Right ventricle myocardium superior (tissue), 1 donor: ENCODE measurements at places on chromosomes 4 and X.

- DNase-seq = no peak
These were observed 155.2 kb upstream of the SPIN4 start for GRCh38 chrX:63506320-63506719.

DNA sequence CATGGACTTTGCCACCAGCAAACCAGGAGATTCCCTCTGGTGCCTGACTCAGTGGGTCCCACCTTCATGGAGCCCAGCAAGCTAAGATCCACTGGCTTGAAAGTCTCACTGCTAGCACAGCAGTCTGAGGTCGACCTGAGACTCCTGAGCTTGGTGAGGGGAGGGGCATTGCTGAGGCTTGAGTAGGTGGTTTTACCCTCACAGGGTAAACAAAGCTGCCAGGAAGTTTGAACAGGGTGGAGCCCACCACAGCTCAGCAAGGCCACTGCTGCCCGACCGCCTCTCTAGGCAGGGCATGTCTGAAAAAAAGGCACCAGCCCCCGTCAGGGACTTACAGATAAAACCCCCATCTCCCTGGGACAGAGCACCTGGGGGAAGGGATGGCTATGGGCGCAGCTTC is 28.1 kb downstream of the FAM9A start:
- DNase-seq = no peak

- no peak for DNase-seq
These were observed 10.5 kb downstream of the SEPTIN11 start for GRCh38 chr4:76960014-76960413.

DNA sequence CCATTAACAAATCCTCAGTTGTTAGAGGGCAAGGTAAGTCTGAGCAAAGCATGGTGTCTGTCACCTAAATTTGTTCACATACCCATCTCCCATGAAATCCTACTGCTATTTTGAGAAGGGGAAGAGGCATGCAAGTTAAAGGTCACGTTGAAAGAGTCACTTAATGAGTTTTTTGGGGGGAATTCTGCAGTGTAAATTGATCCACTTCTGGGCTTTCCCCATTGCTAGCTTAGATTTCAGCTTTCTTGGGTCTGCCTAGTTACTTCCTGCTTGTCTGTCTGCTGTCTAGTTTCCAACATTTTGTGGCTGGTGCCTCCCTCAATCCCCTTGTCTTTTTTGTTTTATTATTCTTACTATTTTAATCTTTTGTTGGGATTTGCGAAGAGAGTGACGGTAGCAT is 32.0 kb downstream of the CEP135 start:
- no peak for DNase-seq

- no peak for DNase-seq
These were observed 3.5 kb downstream of the EMD start for GRCh38 chrX:154382483-154383069.

DNA sequence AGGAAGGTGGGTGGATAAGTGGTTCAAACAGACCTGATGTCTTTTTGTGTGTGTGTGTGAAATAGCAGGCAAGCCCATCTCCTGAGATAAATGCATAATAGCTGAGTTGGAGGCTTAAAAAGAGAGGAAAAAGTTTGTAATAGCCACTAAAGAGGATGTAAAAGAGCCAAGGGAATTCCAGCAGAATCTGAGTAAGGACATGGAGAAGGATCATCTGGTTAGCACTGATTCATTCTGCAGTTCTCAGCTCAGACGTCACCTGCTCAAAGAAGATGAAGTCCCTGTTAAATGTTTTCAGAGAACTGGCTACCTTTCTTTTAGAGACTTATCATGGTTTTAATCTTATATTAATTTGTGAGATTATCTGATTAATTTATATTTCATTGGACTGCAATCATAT is 21.0 kb upstream of the IL13RA2 start:
- no peak for DNase-seq

DNA sequence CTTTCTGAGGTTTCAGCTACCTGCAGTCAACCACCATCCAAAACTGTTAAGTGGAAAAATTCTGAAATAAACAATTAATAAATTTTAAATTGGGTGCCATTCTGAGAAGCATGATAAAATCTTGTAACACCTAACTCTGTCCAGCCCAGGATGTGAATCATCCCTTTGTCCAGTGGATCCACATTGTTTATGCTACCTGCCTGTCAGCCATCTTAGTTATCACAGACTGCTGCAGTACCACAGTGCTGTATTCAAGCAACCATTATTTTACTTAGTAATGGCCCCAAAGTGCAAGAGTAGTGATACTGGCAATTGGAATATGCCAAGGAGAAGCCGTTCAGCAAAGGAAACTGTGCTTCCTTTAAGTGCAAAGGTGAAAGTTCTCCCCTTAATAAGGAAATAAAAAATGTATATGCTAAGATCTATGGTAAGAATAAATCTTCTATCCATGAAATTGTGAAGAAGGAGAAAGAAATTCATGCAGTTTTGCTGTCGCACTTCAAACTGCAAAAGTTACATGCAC is 20.6 kb downstream of the CAMK2D start:
- no peak for DNase-seq

- no peak for DNase-seq
These were observed 313.1 kb upstream of the TACR3 start for GRCh38 chr4:104032896-104033295.

DNA sequence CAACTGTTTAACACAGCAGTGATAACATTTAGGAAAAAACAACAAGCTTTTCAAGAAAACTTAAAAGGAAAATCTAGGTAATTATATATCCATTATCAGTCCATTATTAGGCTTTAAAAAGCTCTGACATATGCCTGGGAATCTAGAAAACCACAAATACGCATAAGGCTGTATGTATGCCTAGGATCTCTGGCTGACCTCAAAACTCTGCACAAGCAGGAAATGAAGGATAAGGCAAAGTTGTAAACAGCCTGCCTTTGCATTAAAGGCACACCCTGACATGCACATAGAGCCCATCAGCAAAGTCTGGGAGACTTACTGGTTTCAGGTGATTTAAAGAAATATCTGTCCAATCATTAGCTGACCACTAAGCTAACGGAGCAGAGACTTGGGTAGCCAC is 14.0 kb downstream of the TIMP1 start:
- DNase-seq = no peak

DNA sequence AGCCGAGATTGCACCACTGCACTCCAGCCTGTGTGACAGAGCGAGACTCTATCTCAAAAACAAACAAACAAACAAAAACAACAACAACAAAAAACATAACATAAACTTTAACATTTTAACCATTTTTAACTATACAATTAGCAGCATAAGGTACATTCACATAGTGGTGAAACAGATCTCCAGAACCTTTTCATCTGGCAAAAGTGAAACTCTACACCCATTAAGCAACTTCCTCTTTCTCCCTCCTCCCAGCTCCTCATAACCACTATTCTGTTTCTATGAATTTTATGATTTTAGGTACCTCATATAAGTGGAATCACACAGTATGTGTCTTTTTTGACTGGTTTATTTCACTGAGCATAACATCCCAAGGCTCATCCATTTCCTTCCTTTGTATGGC is 103.6 kb downstream of the FAM13A start:
- DNase-seq = no peak

GRCh38 chr4:144906181-144906925 is 191.6 kb downstream of the ANAPC10 start:
- DNase-seq = no peak

DNA sequence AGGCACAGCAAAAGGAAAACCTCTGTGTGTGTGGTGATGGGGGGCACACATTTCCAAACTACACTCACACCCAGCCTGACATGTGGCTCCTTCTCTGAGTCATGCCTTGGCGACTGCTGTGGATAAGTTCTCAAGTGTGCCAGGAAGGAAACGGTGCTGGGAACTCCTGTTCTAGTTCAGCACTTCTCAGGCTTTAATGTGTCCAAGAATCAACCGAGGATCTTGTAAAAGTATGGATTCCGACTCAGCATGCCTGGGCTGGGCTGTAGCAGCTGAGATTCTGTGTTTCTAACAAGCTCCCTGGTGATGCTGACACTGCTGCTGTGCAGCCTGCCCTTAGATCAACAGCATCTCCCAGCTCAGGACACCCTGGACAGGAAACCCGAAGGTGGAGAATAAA is 20.2 kb downstream of the CLNK start:
- DNase-seq = no peak

GRCh38 chr4:1579001-1579900 is 104.9 kb downstream of the FAM53A start:
- DNase-seq = peak; percentile 92

DNA sequence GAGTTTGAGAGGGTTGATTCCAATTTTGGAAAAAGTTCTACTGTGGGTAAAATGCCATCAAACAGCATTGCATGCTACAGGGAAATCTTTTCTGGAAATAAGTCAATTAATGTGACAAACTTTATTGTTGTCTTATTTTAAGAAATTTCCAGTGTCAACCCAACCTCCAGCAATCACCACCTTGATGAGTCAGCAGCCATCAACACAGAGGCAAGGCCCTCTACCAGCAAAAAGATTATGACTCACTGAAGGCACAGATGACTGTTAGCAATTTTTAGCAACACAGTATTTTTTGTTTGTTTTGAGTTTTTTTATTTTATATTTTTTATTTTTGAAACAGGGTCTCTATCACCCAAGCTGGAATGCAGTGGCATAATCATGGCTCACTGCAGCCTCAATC is 165.4 kb upstream of the C1QTNF7 start:
- no peak for DNase-seq

- no peak for DNase-seq
These were observed 55.6 kb upstream of the SLC39A8 start for GRCh38 chr4:102400898-102401297.

DNA sequence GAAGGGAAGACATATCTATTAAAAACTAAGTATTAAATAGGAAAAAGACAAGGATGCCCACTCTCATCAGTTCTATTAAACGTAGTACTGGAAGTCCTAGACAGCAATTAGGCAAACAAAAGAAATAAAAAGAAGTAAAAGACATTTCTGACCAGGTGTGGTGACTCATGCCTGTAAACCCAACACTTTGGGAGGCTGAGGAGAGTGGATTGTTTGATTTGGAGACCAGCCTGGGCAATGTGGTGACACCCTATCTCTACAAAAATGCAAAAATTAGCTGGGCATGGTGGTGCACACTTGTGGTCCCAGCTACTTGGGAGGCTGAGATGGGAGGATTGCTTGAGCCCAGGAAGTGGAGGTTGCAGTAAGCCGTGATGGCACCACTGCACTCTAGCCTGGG is 1071.8 kb downstream of the FAT4 start:
- DNase-seq = no peak

DNA sequence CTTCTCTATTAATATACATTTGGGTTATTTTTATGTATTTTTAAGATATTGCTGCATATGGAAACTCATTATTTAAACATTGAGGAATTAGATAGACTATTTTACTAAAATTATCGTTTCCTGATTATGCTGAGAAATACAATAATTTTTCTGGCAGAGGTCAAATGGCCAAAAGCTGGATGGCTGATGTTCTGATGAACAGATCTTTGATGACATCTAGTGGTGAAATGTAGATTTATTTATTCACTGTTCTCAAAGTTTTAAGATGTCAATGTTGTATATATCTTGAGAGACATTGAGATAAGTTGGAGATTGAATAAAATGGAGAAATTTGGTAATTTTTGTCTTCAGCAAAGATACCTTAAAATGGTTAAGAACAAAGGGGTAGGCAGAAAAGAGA is 96.2 kb downstream of the UGT8 start:
- no peak for DNase-seq
